Kidney capillary endothelial cell (primary cell): ENCODE measurements at places on chromosomes 11 and 22.

GRCh38 chr11:32931606-32932005, 39.0 kb downstream of the QSER1 start:
- no peak for DNase-seq

- DNase-seq, result no peak
These were observed 24.1 kb downstream of the IRAG1 start for GRCh38 chr11:10669258-10670033.

DNA sequence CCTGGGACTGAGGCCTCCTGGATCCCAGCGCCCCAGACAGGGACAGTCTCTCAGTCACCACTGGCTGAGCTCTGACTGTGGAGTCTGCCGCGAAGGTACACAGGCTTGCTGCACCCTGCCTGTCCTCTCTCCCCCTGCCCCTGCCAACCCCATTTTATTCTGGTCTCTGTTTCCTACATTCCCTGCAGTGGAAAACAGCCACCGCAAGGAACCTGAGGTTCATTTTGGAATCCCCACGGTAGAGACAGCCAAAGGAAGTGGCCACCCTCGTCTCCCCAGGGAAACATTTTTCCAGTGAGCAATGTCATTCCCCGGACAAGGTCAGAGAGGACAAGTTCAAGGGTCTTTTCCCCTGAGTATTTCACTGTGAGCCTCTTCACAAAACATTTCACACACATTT, 56.6 kb downstream of the FBXO7 start:
- no peak for DNase-seq

DNA sequence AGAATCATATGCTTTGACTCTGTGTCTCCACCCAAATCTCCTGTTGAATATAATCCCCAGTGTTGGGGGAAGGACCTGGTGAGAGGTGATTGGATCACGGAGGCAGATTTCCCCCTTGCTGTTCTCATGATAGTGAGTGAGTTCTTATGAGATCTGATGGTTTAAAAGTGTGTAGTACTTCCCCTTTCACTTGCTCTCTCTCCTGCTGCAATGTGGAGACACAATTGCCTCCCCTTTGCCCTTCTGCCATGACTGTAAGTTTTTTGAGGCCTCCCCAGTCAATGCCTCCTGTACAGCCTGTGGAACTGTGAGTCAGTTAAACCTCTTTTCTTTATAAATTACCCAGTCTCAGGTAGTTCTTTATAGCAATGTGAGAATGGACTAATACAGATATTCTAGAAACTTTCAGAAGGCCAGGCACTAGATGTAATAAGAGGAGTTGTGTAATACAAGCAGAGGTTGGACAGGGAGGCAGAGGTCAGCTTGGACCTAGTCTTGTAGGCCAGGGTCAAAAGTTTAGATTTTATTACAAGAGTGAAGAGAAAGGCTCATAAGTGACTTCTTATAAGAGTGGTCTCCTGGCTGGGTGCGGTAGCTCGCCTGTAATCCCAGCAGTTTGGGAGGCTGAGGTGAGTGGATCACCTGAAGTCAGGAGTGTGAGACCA, 9.3 kb upstream of the SERPING1 start:
- DNase-seq, result no peak

GRCh38 chr22:46091277-46091977, 58.9 kb upstream of the PPARA start:
- DNase-seq, result no peak

- DNase-seq, result no peak
These were observed 155.0 kb upstream of the TIMP3 start for GRCh38 chr22:32646476-32646875.

DNA sequence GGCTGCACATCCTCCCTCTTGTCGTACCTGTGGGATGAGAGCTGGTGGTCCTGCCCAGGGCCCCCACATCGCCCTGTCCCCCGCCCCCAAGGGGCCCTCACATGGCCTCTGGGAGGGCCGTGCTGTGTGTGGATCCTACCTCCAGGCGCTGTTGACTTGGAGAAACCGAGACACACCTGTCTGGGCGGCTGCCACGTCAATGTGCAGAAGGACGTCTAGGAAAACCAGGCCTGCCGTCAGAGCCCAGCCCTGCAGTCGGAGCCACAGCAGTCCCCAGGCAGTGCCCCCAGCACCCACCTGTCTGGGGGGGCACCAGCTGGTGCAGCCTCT, 14.2 kb downstream of the ALG12 start:
- DNase-seq, result no peak

DNA sequence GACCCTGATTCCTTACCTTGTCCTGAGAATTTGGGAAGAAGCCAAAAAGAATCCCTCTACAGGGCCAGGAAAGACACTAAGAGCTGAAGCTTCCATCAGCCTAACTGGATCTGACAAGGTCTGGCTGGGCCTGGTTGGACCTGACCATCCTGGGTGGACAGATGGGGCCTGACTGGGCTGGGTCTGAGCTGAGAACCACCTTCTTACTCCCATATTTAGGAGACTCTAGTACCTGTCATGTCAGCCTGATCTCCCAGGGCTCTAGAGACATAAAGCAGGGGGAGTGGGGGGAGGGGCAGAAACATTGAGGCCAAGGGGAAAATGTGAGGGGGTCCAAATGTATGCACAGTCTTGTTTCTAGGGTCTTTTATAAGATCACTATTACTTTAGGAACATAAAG, 129.9 kb downstream of the BUD13 start:
- no peak for DNase-seq

DNA sequence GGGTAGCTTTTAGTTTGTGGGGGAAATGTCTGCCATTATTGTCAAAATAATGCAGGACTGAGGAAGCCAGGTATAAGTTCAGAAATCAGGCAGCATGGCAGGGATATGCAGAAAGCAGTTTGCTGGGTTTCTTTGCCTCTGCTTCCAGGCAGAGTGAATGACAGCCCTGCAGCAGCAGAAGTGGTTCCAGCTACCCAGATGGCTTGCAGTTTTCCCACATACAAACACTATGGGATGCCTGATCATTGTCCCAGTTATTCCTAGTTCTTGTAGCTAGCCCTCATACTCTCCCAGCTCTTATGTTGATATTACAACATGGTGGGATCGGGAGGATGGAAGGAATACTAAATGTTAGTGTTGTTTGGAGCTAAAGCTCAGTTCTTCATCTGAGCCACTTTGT, 2.8 kb upstream of the DIXDC1 start:
- no peak for DNase-seq

- no peak for DNase-seq
These were observed 118.7 kb upstream of the LARGE1 start for GRCh38 chr22:34038801-34039555.

DNA sequence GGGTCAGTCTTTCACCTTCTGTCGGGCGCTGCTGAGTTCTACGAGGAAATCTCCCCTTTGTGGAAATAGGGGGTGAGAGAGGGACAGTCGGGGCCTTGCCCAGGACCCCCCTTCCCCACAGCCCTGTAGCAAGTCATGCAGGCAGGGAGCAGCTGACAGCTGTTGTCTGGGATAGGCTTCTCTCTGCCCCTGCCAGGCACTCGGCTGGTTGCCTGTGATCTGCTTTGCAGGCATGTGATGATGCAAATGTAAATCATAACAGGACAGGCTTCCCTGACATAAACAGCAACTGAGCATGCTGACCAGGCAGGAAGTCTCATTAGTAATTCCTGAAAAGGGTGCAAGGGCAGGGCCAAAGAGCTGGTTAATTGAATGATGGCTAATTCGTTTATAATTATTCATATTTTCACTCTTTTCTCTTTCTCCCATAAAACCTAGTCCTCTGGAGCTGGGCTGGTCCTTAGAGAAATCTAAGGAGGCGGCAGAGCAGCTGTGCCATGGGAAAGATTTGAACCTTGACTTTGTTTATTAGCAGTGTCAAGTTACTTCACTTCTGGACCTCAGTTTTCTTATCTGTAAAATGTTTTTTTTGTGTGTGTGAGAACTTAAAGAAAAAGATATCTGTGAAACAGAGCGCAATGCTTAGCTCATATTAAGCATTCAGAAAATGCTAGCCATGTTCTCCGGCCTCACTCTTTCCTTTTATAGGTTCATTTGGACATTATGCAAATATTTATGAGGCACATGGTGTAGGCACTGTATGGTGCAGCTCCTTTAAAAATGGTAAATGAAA, 129.7 kb downstream of the LDLRAD3 start:
- DNase-seq, result peak; percentile 76

- peak; percentile 24 for DNase-seq
These were observed 78.5 kb downstream of the PLEKHA7 start for GRCh38 chr11:16935518-16936302.

- DNase-seq, result no peak
These were observed 14.0 kb downstream of the EP300 start for GRCh38 chr22:41106122-41106968.

- DNase-seq, result no peak
These were observed 124.5 kb upstream of the TMEM45B start for GRCh38 chr11:129691142-129691541.

DNA sequence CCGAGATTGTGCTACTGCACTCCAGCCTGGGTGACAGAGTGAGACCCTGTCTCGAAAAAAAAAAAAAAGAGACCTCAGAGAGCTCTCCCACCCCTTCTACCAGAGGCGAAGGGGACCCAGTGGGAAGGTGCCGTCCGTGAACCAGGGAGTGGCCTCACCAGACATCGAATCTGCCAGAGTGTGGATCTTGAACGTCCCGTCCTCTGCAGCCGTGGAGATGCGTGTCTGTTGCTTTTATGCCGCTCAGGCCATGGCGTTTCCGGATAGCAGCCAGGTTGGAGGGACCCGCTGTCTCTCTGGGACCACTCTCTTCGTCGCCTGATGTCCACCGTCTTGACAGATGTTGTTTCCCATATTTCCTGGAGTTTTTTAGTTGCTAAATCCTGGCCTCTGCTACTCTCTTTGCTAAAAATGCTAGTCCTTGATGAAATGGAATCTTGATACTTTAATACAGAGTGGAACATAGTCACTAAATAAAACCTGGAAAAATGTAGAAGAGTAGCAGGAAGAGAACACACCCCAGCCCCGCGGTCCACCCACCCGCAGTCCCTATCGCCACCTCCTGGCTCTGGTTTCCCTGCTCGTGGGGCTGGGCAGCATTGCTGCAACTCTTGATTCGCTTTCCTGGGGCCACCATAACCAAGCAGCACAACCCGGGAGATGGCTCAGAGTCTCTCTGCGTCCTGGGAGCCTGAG, 12.0 kb upstream of the MUC6 start:
- DNase-seq, result no peak

DNA sequence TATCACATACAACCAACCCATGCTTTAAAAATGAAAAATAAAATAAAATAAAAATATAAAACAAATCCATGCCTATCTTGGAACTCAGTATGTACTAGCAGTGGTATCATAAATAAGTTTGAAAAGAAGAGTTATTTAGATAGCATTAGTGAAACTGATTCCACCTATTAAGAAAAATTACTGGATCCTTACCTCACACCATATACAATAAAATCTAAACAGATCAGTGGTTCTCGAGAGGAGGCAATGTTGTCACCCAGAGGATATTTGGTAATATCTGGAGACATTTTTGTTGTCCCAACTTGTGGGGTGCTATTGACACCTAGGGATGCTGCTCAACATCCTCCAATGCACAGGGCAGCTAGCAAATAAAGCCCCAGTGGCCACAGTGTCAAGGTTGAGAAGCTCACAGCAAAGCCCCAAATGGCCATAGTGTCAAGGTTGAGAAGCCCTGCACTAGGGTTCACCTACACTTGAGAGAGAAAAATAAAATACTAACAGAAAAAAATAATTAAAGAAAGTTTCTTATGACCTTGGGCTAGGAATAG, 9.9 kb upstream of the NDUFV1 start:
- DNase-seq, result no peak

DNA sequence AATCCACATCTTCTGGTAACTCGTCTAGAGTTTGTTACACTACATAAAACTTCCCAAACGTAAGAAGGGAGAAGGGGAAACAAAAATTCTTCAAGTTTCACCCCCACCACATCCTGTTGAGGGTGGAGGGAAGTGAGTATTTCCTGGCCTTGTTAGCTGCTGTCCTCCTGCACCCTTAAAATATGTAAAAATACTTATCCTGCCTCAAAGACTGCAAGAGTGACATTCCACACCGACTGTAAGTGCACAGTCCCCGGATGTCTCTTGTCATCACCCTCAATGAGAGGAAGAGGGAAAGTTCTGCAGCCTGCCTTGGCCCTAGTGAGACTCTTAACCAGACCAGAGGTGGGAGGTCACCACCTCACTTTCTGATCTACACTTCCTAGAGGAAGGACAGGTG, 3.3 kb downstream of the TMEM121B start:
- DNase-seq, result peak; percentile 15

GRCh38 chr11:13119361-13119760, 110.2 kb downstream of the RASSF10 start:
- no peak for DNase-seq

- no peak for DNase-seq
These were observed 38.4 kb downstream of the ANO1 start for GRCh38 chr11:70116386-70117065.

GRCh38 chr11:92122561-92122960, 102.1 kb upstream of the FAT3 start:
- no peak for DNase-seq

DNA sequence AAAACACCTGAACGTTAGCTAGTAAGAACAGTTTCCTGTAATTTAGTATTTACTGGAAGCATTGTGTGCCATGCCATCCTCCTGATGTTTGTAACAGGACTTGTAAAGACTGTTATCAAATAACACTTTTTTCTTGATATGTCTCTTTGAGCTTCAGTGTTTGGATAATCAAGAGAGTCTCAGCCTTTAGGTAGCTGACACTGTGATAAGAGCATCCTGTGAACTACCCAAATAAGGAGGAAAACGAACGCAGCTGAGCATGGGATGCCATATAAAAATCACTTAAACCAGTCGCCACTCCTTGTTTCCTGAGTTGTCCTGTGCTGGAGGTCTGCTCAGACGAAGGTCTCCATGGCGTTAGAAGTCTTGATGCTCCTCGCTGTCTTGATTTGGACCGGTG, at the start of gene OOSP2:
OOSP2 (plus strand) TSS at position 301 of the 400 bp plus-strand sequence; CDS start at position 352, 51 bp downstream.
- DNase-seq, result no peak

DNA sequence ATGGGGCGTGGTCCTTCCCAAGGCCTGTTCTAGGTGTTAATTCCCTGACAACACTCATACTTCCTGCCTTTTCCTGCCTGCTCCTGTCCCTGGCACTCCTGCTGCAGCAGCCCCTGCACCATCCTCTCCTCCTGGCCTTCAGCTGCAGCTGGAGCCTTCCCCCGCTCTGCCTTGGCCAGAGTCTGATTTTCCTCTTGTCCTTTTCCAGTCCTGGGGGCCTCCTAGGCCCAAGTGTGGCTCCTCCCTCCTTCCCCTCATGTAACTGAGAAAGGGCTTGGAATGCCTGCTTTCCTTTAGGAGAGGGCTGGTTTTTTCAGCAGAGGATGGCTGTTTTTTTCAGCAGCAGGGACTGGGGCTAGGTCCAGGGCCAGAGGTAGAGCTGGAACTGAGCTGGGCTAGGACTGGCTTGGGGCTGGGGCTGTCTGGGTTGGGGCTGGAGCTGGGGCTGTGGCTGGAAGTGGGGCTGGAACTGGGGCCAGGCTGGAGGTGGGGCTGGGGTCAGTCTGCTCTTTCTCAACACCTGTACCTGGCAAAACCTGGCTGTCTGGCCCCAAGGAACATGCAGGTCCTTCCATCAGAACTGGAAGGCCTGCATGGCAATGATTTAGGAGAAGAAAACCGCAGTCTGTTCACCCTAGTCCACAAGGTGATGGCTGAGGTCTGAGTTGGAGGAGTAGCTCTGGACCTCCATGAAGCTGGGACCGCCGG, 23.6 kb downstream of the ZC3H7B start:
- no peak for DNase-seq
